Stimulated activated CD8-positive, alpha-beta memory T cell treated with anti-CD3 and anti-CD28 coated beads, Interleukin-15, amount 100 ng/mL, for 48 hours (primary cell): ENCODE measurements at places on chromosomes 5 and 9.
A peak's percentile ranks its signal among the peaks of the same experiment; 100 is the strongest.

- no peak for DNase-seq
Measured at GRCh38 chr9:120152295-120152694, 427.7 kb downstream of the CDK5RAP2 start.

- peak; percentile 55 for DNase-seq
Measured at GRCh38 chr9:133994353-133995011, 2.4 kb upstream of the VAV2 start.

DNA sequence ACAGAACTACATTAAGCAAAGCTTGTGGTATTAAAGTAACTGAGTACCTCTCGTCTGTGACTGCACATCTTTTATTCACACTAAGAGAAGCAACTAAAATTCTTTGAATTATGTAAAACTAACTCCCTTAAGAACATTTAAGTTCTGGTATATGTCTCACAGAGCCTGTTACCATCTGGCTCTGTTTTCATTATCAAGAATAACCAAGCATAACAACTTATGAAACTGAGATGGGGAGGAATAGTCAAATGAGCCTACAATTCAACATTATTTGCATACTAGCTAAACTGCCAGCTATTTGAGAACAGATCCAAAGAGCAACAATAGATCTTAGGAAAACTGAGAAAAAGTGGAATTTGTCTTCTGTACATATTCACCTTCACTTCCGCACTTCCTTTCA, 25.3 kb upstream of the ISOC1 start:
- DNase-seq = no peak

GRCh38 chr5:53180538-53180937, 71.0 kb upstream of the MOCS2 start:
- DNase-seq = no peak

GRCh38 chr5:147898875-147899401, 7.4 kb downstream of the C5orf46 start:
- DNase-seq = no peak

DNA sequence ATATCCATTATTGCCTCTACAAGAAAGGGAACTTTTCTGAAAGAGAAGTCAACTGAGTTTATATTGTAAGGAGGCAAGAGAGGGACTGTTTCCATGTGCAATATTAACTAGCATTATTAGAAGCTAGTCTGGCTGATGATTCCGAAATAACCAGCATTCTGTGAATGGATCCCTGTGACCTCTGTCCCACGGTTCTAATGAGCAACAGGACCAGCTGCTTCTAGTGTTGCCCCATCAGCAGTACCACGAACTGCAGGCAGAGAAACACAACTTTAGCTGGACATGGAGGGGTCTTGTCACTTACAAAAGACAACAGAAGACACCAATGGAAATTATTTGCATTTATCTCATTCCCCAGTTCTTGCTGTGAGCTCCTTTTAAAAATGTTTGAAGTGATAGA, 95.4 kb downstream of the MUSK start:
- DNase-seq = no peak

- no peak for DNase-seq
Measured at GRCh38 chr9:36721846-36722588, 149.3 kb downstream of the MELK start.

GRCh38 chr5:40220260-40220659, 459.5 kb upstream of the PTGER4 start:
- no peak for DNase-seq
